GM04504 (cell line): ENCODE measurements at places on chromosomes 5 and 9.

DNA sequence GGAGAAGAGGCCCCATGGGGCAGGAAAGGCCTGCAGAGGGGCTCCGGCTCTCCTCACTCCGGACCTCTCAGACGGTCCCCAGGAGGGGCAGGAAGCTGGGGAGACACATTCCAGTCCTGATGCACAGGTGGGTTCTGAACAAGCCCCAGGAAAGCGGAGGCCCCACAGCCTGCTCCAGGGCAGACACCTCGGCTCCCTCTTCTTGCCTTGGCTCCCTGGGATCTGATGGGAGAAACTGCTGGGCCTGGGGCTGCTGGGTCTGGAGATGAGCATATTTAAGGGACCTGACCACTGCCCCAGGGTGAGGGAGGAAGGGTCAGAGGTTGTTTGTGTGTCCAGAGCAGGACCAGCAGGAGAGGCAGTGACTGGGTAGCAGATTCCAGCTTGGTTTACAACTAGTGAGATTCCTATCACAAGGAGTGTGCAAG, 1.2 kb downstream of the CORO2A start:
- no peak for DNase-seq

DNA sequence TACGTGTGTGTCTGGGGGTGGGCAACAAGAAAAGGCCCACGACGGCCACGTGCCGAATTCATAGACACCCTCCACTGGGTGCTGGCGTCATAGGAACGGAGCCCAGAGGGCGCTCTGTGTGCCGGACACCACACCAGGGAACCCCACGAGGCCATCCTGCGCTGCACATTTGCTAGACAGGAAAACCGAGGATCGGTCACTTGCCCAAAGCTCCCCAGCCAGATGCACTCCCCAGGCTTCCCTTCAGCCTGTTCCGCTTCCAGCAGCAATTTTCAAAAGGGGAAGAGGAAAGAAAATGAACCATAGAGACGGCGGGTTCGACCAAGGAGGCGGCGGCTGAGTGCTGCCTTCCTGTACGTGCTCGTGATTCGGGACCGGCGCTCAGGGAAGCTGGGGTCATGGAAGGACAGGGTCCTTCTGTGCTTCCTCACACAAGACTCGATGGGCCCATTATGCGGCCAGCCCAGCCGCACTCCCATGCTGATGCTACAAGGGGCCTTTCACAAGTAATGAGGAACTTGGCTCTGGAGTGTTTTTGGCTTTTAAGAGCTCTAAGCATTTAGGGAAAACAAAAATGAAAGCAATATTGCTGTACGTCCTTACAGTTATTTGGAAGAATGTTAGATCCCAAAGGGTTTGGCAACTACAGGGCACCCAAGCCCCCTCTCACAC, 124.6 kb upstream of the SARDH start:
- DNase-seq: no peak

- DNase-seq: no peak
Measured at GRCh38 chr5:36734422-36734821, 128.0 kb downstream of the SLC1A3 start.

DNA sequence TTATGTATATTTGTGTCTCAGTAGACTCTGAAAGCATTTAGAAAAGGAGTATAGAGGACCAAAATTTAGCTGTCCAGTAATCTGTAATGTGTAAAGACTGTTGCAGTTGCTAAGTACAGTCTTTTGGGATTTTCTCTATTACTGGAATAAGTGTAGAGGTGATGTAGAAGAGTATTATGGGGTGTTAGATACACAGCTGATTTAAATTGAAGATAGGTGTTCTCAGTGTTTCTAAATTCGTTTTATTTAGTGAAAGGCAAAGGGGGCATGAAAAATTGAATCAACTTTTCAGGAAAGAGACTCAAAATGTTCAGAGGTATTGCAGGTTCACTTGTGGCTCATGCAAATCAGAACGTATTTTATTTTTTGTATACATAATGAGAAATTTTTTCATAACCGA, 13.6 kb downstream of the SMAD5 start:
- DNase-seq: no peak

GRCh38 chr9:123127512-123128075, 94.1 kb downstream of the GPR21 start:
- no peak for DNase-seq

DNA sequence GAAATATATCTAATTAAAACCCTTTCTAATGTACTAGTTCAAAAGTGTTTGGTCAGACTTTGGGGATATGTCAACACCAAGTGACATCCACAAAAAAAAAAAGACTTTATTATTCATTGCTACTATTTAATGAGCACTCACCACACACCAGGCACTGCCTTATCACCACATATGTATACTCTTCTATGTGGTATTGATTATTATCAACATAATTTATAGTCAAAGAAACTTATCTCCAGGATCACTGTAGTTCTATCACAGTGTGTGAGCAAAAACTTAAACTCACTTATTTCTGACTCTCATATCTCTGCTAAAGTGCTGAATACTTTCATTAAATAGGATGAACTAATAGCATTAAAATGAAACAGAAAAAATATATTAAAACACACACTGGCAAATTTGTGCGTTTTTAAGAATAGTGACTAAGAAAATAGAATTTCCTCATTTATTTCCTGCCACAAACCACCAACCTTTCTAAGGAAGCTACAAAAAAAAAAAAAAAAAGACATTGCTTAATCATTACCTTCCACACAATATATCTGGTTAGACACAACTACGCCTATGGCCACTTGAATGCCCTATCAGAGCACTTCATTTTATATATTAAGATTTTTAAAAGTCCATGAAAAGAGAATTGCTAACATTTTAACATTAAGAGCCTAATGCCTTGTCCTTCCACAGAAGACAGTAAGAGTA, 12.8 kb downstream of the SLCO4C1 start:
- DNase-seq: no peak

GRCh38 chr5:81854915-81855314, 104.0 kb upstream of the SSBP2 start:
- DNase-seq: no peak

GRCh38 chr5:36607114-36607571, 737 bp downstream of the SLC1A3 start:
- DNase-seq: no peak

DNA sequence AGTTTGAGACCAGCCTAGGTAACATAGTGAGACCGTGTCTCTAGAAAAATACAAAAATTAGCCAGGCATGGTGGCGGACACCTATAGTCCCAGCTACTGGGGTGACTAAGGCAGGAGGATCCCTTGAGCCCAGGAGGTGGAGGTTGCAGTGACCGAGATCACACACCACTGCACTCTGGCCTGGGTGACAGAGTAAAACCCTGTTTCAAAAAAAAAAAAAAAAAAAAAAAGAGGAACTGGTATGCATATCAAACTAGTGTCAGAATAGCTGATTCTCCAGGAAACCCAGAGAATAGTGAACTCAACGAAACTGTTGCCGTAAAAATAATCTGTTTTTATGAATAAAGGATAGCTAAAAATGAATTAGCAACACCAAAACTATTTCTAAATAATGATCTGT, 126.6 kb upstream of the BASP1 start:
- DNase-seq: no peak
